ENCODE measurements at places on chromosomes 16 and 17.

DNA sequence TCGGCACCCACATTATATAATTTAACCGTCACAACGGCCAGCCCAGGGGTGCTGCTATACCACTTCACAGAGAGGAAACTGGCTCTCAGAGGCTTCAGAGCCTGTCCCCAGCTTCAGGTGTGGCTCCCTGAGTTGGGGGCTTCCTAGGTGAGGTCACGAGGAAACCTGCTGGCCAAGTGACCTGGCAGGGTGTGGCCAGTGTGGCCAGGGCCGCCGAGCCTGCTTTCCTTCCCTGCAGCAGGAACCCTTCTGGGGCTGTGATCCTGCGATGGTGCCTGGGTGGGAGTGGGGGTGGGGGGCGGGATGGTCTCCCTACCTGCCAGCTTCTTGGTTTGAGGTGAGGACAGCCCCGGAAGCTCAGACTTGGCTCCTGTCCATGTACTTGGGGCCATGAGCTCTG is 39.9 kb downstream of the ADCY7 start:
- no peak for DNase-seq

DNA sequence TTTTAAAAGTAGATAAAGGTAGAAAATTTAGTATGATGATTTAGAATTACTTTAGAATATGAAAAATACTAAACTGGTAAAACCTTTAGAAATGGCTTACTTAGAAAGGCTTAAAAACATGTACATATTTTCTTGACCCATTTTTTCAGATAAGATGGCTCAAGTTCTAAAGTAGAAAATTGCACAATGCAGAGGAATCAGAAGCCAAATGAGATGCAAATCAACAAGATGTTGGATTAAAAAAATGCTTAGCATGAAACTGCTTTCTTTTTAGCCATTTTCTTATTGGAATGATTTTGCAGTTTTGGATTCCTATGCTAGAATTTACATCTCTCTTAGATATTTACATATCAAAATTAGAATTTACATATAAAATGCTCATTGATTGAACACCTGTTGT is 1.5 kb upstream of the KRTAP3-1 start:
- DNase-seq = no peak

DNA sequence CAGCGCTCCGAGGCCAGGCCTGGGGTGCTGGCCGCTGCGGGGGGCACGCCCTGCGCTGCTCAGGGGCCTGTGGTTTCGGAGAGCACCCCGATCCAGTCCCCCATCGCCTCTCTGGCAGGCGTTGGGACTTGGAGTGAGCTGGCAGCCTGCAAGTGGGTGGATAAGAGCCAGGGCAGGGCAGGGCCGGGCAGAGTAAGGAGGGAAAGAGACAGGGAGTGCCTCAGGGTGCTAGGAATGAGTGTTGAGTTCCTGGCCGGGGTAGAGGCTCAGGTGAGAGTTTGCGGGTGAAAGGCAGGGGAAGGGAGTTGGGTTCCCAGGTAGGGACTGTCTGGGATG is 1.3 kb downstream of the CDH13 start:
- DNase-seq = no peak

- no peak for DNase-seq
Observed at GRCh38 chr17:37430051-37430627, 23.5 kb downstream of the TADA2A start.
